ENCODE measurements at places on chromosomes 2 and 18.

- DNase-seq = no peak
Measured at GRCh38 chr2:167052825-167053224, 164.5 kb downstream of the XIRP2 start.

GRCh38 chr2:12340164-12340563 lies 376.6 kb upstream of the TRIB2 start:
- no peak for DNase-seq

DNA sequence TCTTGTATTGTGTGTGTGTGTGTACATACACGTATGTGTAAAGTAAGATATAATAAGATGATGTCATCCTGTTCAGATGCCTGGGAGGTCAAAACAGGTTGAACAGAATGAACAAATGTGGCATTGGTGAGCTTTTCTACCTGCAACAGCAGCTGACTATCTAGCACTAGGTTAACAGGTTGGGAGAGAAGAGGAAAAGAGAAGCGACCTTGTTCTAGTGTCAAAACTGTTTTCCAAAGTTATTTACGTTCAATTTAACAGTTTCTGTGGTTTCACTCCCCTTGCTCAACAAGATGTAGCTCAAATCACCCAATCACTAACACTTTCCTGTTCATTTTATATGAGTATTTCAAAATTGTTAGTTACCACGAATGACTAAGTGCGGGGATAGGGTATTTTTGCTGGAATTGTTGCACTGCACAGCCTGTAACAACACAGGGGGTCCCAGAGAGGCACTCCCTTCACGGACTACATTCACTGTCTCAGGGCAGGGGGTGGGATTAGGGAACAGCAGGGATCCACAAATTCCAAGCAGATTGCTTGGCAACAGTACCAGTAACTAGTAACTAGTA lies 67.5 kb upstream of the DTNB start:
- DNase-seq = no peak

DNA sequence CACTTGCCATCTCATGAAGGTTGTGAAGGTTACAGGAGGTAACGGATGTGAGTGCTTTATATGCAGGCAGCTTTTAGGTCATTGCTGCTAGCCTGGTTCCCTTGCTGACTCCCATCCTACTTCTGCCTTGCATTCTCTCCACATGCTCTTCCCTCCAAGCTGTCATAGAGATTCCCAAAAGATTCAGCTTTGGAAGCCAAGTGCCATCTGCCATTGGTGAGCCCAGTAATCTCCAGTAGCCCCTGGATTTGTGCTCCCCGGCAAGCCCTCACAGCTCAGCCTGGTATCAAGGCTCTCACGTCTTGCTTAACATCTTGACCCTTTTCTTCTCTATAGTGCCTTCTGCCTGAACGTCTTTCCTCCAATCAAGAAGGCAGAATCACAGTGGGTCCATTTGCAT lies 61.6 kb downstream of the MYT1L start:
- DNase-seq = no peak

- no peak for DNase-seq
Measured at GRCh38 chr2:156352911-156353310, 20.4 kb upstream of the NR4A2 start.

- no peak for DNase-seq
Measured at GRCh38 chr2:181112916-181113315, 132.5 kb downstream of the UBE2E3 start.

GRCh38 chr2:104861351-104862057 lies 7.6 kb downstream of the POU3F3 start:
- no peak for DNase-seq

DNA sequence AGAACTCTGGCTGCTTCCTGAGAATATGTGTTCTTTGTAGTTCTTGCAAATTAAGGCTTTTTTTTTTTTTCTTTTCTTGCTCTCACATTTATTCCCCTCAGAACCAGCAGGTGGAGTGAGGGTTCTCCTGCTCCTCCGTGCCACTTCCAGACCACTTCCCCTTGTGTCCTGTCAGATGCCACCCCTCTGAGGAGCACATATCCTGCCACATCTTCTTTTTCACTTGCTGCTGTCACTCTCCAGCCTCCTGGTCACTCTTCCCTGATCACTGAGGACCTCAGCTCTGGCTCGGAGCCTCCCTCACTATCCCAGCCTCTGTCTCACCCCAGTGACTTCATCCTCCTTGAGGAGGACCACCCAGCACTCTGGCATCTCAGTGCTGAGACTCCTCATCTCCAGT lies 100.5 kb downstream of the TACR1 start:
- DNase-seq = no peak

DNA sequence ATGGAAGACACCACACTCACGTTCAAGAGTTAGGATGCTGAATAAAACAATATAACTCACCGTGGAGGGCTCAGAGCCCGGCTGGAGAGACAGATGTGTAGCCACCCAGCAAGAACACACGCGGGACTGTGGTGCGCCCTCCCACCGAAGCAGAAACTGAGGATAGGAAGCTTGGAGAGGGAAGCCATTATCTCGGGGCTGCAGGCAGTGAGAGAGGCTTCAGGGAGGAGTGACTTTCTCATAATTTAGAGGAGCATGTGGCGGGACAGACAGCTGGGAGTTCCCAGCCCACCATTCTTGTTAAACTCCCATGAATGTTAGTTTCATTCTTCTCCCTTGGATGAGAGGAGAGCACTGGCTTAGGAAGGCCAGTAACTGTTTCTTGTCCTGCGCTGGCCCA lies 96.4 kb downstream of the MAPRE2 start:
- DNase-seq = no peak

GRCh38 chr2:196331851-196332250 lies 160.5 kb upstream of the STK17B start:
- no peak for DNase-seq

DNA sequence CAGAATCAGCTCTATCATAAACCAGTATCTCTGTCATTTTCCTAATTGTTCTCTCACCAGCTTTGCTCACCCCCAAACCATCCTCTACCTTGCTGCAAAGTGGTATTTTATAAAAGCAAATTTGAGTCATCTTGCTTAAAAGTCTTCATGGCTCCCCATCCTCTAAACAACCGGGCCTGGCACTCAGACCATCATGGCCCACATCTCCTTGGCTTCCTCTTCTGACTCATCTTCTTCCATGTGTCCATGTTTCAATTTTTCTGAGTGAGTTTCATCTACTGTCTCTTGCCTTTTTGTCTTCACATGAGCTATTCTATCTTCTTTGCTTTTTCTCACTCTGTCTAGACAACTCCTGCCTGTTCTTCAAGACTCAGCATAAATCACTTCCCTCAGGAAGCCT lies 58.6 kb downstream of the LHCGR start:
- no peak for DNase-seq

DNA sequence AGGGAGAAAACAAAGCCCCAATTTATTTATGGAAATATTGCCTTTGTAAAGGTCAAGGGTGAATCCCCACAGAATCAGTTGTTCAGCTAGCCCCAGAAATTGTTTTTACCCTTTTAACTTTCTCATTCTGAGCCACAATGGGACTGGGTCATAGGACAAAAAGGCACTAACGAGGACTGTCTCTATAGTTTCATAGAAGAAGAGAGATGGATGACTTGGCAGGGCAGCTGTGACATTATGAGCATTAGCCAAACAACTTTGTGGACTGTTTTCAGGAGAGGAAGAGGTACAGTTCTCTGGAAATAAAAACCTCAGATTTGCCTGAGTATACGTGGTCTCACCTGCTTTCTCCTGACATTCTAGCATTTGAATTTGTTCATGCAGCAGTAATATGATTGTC lies 1155.8 kb upstream of the CHAC2 start:
- no peak for DNase-seq

- DNase-seq = no peak
Measured at GRCh38 chr2:85655961-85656417, 12.0 kb downstream of the SFTPB start.

GRCh38 chr2:121388371-121388770 lies 103.4 kb upstream of the TFCP2L1 start:
- DNase-seq = no peak

GRCh38 chr18:55748227-55748738 lies 160.3 kb upstream of the TCF4 start:
- no peak for DNase-seq

GRCh38 chr2:169272010-169272409 lies 90.3 kb downstream of the LRP2 start:
- no peak for DNase-seq

DNA sequence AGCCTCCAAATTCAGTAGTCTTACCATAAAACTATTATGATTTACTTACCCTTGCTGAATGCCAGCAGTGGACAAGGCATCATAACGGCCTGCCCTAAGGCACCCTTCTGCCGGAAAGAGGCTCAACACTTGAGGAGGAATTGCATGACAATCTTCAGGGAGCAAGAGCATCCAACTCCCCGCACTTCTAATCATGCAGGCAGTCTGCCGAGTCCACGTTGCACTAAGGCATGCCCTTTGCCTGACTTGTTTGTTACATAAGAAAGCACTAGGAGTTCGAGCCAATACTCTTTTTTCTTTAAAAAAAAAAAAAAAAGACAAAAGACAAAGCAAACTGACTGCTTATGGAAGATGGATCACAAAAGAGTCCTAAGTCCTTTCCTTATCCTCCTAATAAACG lies 17.9 kb upstream of the SPTBN1 start:
- no peak for DNase-seq

DNA sequence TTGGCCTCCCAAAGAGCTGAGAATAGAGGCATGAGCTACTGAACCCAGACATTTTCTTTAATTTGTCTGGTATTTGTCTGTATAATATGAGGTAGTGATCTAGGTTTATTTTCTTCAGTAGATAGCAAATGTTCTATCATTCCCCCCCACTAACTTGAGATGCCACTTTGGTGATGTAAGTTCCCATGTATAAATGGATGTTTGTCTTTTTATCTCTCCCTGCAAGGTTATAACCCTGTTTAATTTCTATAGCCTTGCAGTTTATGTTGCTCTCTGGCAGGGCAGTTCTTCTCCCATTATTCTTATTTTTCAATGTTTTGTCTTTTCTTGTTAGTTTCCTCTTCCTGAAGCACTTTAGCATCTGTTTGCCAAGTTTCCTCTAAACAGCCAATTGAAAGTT lies 39.1 kb upstream of the MAP4K4 start:
- DNase-seq = no peak

DNA sequence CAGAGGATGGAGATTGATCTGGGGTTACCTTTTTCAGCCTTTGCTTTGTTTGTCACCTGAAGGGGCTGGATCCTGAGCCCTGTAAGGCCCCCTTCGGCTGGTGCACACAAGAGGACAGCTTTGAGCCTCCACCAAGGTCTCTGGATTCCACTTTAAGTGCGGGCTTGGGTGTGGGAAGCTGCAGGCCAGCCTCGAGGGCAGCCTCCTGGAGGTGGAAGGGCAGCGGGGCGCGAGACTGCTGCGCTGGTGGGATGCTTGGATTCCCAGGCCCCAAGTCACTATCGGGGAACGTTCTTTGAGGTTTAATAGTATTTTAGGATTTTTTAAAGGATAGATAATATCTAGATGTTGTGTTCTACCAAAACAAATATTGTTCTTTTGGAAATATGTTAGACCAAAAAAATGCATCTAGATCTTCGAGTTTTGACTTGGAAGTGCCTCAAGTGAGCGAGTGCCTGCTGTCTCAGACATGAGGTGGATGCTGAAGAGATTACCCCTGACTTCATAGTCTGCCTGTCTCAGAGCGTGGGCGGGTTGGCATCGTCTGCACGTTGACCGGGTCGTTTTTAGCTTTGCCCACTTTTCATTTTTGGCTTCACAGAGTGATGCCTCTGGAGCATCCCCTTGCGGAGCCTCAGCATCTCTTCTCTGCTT lies 113.8 kb downstream of the AGAP1 start:
- no peak for DNase-seq

DNA sequence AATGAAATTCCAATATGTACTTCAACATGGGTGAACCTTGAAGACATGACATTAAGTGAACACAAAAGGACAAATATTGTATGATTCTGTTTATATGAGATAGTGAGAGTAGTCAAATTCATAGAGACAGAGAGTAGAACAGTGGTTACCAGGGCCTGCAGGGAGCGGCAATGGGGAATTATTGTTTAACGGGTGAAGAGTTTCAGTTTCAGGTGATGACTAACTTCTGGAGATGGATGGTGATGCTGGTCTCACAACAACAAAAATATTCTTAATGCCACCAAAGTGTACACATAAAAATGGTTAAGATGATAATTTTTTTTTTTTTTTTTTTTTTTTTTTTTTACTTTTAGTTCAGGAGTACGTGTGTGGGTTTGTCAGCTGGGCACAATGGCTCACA lies 109.4 kb upstream of the TMEM200C start:
- no peak for DNase-seq

- DNase-seq = no peak
Measured at GRCh38 chr2:236972491-236973342, 113.0 kb upstream of the COPS8 start.

- DNase-seq = no peak
Measured at GRCh38 chr2:138708682-138709241, 71.4 kb downstream of the NXPH2 start.

- DNase-seq = no peak
Measured at GRCh38 chr2:240130393-240131195, 5.5 kb downstream of the COPS9 start.

DNA sequence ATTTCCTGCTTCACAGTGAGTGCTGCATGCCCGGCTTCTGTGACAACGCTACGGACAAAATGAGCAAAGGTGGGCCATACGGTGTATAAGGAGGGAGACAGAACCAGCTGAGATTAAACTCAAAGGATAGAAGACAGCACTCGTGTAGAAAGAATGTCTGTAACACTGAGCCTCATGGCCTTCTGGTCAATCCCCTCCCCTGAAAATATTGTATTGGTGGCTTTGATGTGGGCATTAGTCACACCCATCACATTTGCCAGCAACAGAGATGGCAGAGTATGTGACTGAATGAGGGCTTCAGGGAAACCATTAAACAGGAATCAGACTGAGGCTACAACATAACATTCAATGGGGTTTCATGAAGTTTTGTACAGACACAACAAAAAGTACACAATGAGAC lies 287.8 kb upstream of the CCDC68 start:
- DNase-seq = no peak

DNA sequence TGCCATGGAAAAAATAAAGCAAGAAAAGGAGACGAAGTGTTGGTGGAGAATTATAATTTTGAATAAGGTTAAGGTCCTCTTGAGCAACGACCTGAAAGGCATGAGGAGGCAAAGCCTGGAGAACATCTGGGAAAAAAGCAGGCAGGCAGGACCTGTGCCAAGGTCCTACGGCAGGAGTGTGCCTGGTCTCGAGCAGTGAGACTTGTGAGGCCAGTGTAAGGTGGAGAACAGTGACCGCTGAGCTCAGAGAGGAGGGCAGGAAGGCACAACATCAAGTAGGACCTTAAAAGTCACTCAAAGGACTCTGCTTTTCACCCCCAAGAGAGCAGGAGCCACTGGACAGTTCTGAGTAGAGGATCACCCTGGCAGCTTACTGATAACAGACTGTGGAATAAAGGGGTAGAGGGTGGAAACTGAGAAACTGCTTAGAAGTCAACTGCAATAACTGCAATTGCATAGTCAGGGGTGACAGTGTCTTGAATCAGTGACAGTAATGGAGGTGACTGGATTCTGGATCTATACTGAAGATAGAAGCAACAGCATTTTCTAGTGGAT lies 3.5 kb downstream of the NOL10 start:
- no peak for DNase-seq

- DNase-seq = no peak
Measured at GRCh38 chr18:37845498-37845897, 279.9 kb upstream of the CELF4 start.

- no peak for DNase-seq
Measured at GRCh38 chr2:68589963-68590362, 53.4 kb upstream of the PROKR1 start.

Data from stimulated activated CD8-positive, alpha-beta memory T cell treated with anti-CD3 and anti-CD28 coated beads, Interleukin-7, amount 100 ng/mL, for 1 hour (primary cell).